ENCODE measurements at places on chromosomes 5 and 9.

GRCh38 chr5:29024052-29024451, 1985.7 kb upstream of the CDH9 start:
- DNase-seq: no peak

- no peak for DNase-seq
Measured at GRCh38 chr5:68644971-68645370, 429.4 kb downstream of the PIK3R1 start.

DNA sequence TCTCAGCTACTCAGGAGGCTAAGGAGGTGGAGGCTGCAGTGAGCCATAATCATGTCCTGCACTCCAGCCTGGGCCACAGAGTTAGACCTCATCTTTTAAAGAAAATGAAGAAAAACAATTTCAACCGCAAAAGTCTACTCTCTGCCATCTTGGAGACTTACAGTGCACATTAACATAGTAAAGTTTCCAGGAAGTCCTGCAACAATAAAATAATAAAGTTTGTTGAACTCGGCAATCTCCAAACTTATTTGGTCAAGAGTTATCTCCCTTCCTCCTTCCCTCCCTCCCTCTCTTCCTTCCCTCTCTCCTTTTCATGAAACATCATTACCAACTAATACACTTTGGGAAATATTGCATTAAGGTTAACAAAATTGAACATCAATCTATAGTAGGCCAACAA, 94.1 kb upstream of the JAK2 start:
- no peak for DNase-seq

DNA sequence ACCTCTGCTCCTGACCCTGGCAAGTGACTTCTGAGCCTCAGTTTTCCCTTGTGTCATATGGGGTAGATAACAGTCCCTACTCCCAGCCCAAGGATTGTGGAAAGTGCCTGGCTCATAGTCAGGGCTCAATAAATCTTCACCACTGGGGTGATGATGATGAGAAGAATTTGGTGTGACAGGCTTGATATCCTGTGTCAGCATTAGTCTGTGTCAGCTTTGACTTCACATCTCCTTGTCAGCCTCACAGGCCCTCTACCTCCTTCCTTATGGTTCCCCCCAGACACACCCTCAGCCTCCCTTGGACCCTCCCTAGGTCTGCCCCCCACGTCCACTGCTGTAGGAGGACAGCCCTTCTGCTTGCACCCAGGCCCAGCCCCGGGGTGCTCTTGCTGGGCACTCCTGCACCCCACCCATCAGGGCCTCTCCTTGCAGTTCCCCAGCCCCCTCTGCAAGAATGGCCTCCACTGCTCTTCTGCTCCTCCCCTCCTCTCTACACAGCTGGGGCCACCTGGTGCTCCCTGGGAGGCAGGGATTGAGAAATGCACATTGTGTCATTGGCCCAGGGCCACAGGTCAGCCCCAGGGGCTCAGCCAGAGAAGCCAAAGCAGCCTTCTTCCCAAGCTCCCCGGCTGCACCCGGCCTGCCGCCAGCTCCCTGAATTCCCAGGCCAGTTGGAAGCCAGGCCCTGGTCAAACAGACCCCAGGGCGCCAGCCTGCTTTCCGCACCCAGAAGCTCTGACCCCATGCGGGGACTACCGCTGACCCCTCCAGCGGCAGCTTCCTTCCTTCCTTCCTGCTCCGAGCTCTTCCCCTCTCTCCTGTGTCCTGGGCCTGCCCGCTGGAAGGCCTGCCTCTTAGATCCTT, 7.7 kb downstream of the FGFR4 start:
- DNase-seq: no peak

GRCh38 chr5:148988328-148988727, 74.5 kb downstream of the SH3TC2 start:
- DNase-seq: no peak

DNA sequence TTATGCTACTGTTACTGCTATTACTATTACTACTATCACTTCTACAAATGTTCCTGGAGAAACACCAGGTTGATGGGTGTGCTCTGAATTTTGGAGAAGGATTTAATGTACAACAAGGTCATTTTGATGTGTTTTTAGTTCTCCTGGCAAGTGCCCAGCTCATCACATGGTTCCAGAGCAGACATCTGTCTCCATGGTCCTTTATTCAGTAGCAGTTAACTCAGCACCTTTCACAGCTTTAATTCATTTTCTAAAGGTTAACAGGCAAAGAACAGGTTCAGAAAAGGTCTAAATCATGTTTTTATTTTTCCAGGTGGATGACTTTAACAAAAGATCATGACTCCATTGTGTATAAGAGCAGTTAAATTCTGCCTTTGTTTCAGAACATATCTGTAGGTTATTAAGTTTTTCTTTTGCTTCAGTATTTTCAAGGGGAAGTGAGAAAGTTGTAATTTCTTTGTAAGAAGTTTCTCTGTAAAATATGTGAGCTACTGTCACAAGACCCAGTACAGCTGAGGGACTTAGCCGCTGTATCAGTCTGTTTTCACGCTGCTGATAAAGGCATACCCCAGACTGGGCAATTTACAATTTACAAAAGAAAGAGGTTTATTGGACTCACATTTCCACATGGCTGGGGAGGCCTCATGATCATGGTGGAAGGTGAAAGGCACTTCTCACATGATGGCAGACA, 41.9 kb downstream of the MTRR start:
- DNase-seq: no peak

DNA sequence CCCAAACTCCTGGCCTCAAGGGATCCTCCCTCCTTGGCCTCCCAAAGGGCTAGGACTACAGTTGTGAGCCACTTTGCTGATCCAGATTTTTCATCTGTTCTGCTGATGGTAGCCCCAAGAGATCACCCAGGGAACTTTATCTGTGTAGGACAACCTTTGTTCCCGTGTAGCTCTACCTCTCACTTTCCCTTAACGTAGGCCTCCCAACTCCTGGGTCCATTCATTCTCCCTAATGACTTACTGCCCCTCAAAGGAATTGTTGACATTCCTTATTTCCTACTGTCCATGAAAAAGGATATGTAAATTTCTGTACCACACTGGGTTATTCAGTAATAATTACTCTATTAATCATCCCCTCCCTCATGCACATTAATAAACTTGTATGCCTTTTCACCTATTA, 51.0 kb upstream of the PHF24 start:
- DNase-seq: no peak

- DNase-seq: no peak
Measured at GRCh38 chr5:72599519-72600370, 92.5 kb upstream of the ZNF366 start.

- DNase-seq: no peak
Measured at GRCh38 chr9:95645992-95646391, 129.2 kb upstream of the PTCH1 start.

GRCh38 chr5:10627160-10627701, 63.4 kb downstream of the ANKRD33B start:
- no peak for DNase-seq

GRCh38 chr9:31471010-31471409, 913.4 kb upstream of the ACO1 start:
- DNase-seq: no peak

- no peak for DNase-seq
Measured at GRCh38 chr5:74056107-74056788, 430.3 kb downstream of the ARHGEF28 start.

DNA sequence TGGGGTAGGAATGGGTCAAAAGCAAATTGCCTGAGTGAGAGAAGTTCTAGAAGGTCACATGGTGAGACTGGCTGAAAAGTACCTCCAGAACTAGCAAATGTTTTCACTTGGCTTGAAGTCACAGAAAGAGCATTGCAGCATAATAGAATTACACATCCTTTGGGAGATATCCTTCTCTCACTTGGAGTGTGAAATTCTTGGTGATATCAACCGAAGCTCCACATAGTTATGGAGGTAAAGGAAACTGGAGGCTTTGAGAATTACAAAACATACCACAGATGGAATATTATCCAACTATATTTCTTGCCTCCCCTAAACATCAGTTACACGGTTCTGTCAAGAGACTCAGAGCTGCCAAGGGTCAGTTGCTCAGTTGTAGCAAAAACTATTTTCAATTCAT, 182.4 kb downstream of the SEMA5A start:
- no peak for DNase-seq

- no peak for DNase-seq
Measured at GRCh38 chr5:173726846-173727557, 110.6 kb upstream of the BOD1 start.

DNA sequence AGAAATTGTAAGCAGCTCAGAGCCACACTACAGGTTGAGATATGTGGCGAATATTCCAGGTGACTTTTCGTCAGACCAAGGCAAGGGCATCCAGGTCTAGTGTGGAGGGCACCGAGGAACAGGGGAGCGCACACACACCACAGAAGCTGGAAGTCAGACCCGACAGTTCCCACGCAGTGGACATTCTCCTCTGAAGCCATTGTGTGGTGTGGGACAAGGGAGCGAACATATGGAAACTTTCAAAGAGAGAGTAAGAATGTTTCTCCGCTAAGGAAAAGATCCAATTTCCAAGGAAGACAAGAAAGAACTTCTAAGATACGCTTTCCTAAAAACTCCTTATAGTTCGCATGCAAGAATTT, 141.4 kb upstream of the OTULINL start:
- no peak for DNase-seq

- DNase-seq: peak; percentile 94
Measured at GRCh38 chr9:124869986-124870560, 8.1 kb downstream of the ARPC5L start.

DNA sequence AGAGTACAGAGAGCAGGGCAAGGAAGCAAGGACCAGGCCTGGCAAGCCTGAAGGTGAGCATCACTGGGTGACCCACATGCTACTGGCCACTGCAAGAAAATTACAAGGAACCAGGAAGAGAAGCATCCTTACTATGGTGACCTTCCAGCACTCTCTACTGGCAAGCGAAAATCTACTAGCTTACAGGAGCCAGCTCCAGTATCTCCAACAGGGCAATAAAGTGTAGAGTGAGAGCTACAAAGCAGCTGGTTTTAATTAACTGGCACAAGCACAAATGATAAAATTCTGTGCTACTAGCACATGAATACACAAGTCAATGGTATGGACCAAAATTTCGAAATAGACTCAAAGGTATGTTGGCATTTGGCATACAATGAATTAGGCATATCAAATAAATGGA, 113.3 kb upstream of the CAST start:
- DNase-seq: no peak

GRCh38 chr5:21680196-21680595, 1172.9 kb downstream of the CDH12 start:
- no peak for DNase-seq

- no peak for DNase-seq
Measured at GRCh38 chr5:172766287-172767108, 4.5 kb downstream of the DUSP1 start.

DNA sequence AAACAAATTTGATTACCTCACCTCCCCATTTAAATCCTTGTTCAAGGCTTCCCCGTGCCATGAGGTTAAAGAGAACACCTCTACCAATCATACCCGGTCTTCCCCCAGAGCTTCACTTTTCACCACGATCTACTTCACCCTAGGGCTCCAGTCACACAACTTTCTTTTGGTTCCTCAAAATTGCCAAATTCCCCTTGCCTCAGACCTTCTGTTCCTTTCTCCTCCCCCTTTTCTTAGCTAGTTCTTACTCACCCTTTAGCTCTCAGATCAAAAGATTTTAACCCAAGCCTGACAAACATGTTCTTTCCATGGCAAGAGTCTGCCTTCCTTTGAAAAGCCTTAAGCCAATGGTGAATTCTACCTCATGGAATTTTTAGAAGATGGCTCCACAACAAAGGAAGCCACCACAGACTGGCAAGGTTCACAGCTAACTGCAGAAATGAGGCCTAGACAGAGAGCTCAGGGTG, 56.7 kb downstream of the MAPKAP1 start:
- DNase-seq: peak; percentile 42

- no peak for DNase-seq
Measured at GRCh38 chr5:169767938-169768337, 130.9 kb downstream of the DOCK2 start.

- peak; percentile 44 for DNase-seq
Measured at GRCh38 chr9:122806661-122807060, 6.7 kb downstream of the OR1K1 start.

- DNase-seq: no peak
Measured at GRCh38 chr9:134236001-134236421, 71.6 kb upstream of the RNU6ATAC start.

GRCh38 chr9:98341157-98342097, 86.0 kb upstream of the TBC1D2 start:
- no peak for DNase-seq

Measured in stimulated activated CD8-positive, alpha-beta memory T cell treated with anti-CD3 and anti-CD28 coated beads, Interleukin-4, amount 100 ng/mL, for 48 hours (primary cell).